Stimulated activated CD8-positive, alpha-beta memory T cell treated with anti-CD3 and anti-CD28 coated beads, Interleukin-4, amount 100 ng/mL, for 24 hours (primary cell): ENCODE measurements at places on chromosomes 5 and 9.

DNA sequence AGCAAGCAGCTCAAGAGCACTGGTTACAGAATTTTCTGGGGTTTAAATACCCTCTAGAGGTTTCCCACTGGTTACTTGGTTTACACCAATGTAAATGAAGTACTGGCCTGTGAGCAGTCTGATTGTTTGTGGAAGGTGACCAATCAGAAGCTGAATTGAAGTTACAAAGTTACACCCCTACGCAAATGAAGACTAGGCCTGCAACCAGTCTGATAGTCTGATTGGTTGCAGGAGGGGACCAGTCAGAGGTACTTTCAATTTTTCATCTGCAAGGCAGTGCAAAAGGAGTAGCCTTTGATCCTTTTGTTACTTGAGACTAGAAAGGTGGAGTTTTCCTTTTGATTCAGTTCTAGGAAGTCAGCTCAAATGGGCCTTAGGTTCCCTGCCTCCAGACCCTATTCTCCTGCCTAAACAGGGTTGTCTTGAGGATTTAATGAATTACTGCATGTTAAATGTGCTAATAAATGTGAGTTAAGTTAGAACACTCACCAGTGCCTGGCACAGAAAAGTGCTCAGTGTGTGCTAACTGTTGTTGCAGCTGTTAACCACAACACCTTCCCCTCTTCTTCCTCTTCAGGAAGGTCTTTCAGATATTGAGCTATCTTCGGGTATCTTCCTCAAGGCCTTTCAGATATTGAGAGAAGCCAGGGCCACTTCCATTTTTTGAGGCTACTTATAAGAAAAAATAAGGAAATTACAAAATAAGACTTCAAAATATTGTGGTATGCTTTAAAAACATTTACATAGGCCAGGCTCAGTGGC is 32.1 kb upstream of the CLINT1 start:
- DNase-seq = no peak

DNA sequence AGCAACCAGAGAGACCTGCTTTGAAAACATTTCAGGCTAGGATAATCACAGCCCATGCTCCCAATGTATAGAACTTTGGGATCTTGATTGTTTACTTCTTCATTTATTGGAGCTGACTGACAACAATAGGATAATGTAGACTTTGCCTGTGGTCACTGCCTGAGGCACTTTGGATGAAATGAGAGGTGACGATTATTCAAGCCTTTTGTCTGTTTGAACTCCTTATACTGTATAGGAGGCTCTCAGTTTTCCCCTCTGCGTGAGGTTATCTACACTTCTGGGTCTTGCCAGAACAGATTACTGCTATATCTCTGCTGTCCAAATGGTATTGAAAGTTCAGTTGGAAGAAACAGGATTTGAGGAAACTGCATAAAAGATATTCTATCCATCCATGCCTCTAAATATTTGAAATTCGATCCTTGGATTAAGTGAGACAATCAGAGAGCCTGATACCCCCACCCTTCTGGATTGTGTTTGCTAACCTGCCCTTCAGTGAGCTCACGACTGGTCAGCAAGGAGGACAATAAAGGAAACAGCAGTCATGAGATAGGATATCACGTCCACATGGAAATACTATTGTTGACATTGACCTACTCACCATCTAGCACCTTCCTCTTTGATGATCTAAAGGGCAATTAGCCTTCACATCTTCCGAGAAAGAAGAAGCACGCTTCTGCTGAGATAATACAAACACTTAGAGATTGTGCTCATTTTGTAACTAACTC is 98.1 kb downstream of the DOCK8 start:
- DNase-seq = no peak

- DNase-seq = no peak
These were observed 78.7 kb upstream of the SAP30L start for GRCh38 chr5:154367101-154367500.

GRCh38 chr5:170021506-170021905 is 41.2 kb upstream of the INSYN2B start:
- DNase-seq = no peak

- DNase-seq = no peak
These were observed 183.5 kb downstream of the GNA14 start for GRCh38 chr9:77464661-77465060.

DNA sequence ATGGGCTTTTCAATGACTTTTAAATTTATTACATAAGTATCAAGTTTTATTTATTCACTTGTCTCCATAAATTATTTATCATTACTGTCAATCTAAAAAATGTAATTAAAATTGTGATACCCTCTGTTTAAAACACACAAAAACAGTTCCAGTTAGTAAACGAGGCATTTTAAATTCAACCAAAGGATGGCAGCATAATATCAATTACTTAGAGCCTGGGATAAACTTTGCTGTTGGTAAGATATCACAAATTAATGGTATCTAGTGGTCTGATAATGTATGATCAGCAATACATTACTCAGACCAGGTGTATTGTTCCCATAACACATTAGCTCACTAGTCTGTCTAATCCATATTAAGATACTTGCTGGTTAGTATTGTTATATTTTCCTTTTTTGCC is 9.6 kb upstream of the IFNE start:
- no peak for DNase-seq

DNA sequence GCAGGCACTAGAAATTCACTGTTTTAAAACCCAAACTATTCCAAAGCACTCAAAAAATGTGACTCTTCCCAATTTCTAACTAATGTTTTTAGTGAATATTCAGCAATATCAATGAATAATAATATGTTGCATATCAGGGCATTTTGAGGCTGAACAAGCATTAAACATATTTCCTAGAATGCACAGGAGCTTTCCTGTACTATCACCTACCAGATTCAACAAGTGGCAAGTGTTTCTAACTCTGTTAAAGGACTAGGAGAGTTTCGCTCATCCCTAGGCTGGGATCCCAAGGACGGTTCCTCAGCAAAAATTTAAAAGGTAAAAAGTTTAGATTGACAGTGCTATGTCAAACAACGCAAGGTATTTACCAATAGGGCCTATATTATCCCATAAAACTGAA is 21.0 kb downstream of the GNE start:
- no peak for DNase-seq

DNA sequence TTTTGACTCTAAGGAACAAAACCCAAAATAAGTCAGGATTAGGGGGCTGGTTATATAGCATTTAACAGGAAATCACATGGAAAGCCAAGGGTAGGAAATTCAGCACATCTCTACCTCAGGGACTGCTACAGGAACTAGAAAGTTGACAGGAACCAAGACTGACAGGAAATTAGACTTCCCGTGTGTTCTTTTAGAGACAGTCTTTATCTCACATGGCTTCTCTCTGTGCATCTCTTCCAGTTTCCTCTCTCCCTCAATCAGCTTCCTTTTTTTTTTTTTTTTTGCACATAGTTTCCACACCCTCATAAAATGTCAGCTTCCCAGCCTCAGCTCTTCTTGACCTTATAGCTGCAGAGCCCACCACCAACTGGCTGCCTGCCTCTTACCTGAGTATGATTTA is 4.8 kb downstream of the RECK start:
- DNase-seq = no peak

- no peak for DNase-seq
These were observed at the start of gene CDH9 for GRCh38 chr5:27038476-27038875. CDH9 (minus strand) TSS chr5:27038586; CDS start chr5:26988333, 50,253 bp downstream.

- DNase-seq = no peak
These were observed 4.3 kb downstream of the RASGRF2 start for GRCh38 chr5:80964491-80964890.

DNA sequence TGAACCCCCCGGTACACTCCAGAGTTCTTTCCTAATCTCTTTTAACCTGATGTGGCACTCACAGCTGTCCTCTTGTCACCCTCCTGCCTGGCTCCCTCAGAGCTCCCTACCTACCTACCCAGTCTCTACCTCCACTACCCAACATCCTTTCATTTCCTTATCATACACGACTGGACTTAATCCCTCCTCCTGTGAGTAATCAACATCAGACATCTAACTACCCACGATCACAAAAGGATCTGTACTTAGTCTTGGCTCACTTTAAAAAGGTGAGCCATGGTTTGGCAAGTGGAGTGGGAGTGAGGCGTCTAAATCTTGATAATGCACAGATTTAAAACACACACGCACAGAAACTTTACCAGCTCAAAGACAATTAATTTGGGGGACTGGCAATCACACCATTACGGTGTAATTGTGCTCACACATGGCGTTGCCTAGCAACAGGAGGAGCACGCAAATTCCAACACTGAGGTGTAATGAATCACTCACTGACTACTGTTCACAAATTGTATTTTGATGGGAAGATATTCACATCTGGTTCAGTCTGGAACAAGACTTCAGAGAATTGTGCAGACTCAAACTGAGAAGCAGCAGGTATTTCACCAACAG is 235.9 kb downstream of the EPB41L4A start:
- no peak for DNase-seq

DNA sequence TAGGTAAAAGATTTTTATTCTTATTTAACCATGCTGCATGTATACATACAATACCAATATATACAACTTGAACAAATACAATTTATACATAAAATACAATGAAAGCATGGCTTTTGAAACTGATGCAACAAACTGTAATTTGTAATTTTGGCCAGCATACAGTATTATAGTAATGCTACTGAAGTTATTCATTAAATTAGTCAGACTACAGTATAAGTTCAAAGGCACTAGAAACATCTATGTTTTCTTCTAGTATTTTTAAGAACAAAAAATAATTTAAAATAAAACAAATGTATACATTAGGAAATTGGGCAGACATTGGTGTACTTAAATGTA is 18.8 kb downstream of the IL4 start:
- DNase-seq = no peak

DNA sequence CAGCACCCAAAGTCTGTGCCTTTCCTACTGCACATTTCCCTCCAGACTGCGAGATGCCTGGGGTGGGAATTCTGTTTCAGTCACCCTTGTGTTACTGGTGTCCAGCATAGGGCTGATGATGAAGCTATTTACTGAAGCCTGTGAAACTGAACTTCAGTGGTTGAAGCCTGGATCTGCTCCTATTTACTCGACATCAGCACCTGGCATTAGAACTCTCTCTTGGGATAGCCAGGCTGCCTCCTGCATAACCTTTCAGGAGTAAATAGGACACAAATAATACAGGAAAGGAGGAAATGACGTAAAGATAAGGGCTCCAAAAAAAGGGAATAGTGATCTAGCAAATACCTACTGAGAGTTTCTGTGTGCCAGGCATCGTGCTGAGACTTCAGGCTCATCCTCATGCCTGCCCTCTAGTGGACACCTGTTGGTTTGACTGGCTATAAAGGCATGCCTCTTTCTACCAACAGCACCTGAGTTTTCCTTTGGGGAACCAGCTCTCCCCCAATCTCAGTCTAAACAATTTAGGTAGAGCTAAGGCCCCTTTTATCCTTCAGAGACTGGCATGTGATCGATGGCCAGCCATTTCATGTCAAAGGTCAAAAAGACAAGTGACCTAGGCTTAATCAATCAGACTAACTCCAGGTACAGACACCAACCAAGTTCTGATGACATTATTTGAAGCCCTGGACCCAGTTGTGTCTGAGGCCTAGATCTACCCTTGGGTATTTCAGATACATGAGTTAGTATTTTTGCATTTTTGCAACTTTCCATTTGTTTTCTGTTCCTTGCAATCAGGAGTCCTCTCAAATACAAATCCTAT is 192.1 kb upstream of the TRIM32 start:
- DNase-seq = peak; percentile 3

DNA sequence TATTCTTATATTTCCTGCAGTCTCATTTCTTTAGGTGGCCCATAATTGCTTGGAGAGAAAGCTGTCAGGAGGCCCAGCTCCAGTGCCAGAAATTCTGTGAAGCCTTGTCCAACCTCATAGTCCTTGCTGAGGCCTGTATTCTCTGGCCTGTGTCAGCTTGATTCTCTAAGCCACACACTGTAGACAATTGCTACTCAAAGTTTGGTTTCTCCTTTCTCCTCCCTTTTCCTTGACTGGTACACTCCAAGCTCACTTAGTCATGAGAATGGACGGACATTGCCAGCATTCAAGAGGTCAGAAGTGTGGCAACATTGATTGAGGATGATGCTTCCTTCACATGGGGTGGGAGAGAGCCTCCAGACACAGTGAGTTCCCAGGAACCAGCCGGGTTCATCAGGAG is 71.3 kb upstream of the CXCL14 start:
- no peak for DNase-seq

DNA sequence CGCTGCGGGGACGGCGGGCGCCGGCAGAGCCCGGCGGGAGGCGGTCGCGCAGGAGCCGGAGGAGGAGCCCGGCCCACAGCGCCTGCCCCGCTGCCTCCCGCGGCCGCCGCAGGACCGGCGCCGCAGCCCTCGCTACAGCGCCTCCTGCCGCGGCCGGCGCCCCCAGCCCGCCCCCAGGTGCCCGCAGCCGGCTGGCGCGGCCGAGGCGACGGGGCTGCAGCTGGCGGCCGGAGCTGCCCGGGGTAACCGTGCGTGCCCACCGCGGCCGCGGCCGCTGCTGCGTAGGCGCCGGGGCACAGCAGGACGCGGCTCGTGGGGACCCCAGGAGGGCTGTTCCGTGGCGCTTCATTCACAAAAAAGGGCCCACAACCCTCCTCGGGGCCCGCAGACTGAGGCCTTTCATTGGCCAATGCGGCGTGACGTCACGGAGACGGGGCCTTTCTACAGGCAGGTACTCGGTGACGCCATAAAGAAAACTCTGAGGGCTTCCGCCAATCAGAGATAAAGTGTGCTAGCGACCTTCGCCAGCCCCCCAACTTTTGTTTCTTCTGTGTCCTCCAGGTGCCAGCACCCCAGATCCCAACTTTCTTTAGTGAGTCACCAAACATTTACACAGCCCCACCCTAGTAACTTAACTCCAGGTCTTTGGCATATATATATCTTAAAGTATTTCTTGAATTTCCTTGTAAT is at the start of gene CDC14B:
Gene CDC14B (minus strand): TSS at position 353 of the 690 bp plus-strand sequence. CDS start 465 bp downstream, outside the sequence.
- peak; percentile 56 for DNase-seq

DNA sequence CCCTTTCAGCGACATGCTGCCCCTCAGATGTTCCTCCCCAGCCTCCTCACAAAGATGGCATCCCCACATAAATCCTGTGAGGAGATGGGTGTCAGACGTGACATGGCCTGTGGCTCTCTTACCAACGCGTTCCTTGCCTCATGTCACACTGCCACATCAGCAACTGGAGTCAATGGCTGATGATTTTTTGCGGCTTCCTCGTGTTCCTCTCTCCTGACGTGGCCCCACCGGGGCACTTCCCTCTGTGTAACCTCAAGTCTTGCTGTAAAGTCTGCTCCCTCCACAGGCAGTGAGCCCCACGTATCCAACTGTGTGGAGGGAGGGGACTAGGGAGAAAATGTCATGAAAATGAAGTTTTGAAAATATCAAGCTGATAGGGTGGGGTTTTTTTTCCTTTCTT is 53.2 kb upstream of the SHISAL2B start:
- no peak for DNase-seq

DNA sequence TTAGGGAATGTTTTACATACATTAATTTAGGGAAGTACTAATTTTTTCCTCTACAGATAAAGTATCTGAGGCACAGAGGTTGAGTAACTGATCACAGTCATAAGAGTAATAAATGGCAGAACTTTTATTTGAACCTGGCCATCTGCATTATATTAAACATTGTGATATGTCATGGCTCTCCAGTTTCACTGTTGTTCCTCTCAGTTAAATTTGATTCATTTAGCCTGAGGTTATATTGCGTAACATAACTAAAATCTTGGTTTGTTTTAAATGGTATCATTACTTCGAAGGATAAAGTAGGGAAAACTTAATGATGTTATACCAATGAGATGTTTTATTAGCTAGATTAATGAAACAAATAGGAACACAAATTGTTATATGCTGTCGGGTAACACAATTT is 284.4 kb downstream of the KDM4C start:
- DNase-seq = no peak

GRCh38 chr5:178808886-178809285 is 50.9 kb upstream of the ZNF354B start:
- DNase-seq = no peak

GRCh38 chr9:14323083-14323971 is 9.4 kb upstream of the NFIB start:
- no peak for DNase-seq

GRCh38 chr5:100322483-100322882 is 212.7 kb upstream of the FAM174A start:
- no peak for DNase-seq
